Kidney epithelial cell (primary cell): ENCODE measurements at places on chromosomes 11 and 22. TPM values are rescaled to one million over a fixed set of nuclear protein-coding genes. Genes with fewer than 3 reads are reported as not detected.

DNA sequence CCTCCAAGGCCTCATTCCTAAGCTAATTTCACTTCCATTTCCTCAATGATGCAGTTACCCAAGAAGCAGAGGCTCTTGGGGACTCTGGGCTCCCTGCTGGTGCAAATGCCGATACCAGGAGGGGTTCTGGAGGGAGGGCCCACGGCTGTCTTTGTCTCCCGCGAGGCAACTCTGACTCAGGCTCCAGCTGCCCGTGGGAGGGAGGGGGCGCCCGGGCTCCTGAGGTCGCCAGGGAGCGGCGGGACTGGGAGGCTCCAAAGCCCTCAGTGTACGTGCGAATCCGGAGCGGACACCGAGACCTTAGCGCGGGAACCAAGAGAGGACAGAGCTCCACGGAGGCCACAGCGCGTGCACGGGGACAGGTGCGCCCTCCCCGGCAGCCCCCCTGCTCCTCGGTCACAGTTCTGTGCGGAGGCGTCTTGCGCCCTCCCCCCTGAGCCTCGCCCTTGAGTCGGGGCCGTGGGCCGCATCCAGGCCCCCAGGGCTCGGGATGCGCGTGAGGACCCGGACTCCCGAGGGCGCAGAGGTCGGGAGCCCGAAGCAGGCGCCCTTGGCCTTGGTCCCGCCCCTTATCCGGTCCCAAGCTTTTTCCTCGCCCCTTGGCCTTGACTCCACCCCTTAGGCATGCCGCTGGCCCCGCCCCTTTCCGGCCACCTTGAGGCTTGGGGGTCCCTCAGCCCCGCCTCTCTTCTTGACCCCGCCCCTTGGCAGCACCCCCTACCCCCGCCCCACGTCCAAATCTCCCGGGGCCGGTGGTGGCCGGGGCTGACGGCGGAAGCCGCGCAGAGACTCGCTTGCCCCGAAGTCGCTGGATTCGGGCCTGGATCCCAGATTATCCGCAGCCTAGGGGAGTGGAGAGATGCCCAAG is 4.7 kb upstream of the SHISA8 start:
- DNase-seq, result no peak

GRCh38 chr11:45751430-45751829 is 53.5 kb upstream of the SLC35C1 start:
- DNase-seq, result no peak

DNA sequence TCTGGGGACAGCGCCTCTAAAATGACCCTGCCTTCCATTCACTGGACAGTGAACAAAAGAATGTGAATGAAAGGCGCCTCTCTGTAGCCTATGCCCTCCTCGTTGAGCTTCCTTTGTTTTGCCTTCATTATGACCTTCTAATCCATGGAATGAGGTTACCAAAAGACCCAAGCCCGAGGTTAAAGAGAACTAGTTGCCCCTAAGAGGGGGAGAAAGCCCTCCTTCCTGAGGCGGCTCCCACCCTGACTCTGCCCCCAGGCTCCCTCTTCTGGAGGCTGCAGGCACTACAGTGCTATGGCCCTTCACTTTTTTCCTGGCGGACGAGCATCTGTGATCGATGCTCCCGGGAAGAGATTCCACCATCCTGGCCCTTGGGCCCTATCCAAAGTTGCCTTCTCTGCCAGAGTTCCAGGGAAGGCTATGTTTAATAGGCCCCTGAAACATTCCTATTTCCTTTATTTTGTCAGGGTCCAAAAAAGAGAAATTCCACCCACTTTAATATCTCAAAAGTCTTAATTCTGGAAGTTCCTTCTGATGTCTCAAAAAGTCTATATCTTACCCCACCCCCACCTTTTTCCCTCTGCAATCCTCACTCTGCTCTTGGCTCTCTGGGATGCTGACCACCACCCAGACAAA is 147.3 kb downstream of the FEZ1 start:
- no peak for DNase-seq

DNA sequence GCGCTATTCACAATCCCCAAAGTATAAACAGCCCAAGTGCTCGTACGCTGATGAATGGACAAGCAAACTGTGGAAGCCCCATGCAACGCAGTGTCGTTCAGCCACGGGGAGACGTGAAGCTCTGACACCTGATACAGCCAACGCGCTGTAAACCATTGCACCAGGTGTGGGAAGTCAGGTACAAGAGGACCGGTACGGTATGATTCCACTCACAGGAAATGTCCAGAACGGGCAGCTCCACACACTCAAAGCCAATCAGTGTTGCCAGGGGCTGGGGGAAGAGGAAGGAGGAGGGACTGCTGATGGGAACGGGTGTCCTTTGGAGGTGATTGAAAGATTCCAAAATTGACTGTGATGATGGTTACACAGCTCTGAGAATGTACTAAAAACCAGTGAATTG is 64.5 kb downstream of the BRD1 start:
- no peak for DNase-seq

- DNase-seq, result no peak
Measured at GRCh38 chr11:44171518-44171917, 76.0 kb downstream of the EXT2 start.

Gene KLHL22
- 18.6 and 28.2 TPM in 2 replicates for total RNA-seq

Gene C22orf31
- not detected in 2 replicates for total RNA-seq

GRCh38 chr11:44645827-44646226 is 80.4 kb downstream of the CD82 start:
- DNase-seq, result no peak

GRCh38 chr11:78603792-78604191 is 29.1 kb upstream of the NARS2 start:
- DNase-seq, result no peak

- DNase-seq, result no peak
Measured at GRCh38 chr11:32704261-32704660, 90.2 kb downstream of the CCDC73 start.

DNA sequence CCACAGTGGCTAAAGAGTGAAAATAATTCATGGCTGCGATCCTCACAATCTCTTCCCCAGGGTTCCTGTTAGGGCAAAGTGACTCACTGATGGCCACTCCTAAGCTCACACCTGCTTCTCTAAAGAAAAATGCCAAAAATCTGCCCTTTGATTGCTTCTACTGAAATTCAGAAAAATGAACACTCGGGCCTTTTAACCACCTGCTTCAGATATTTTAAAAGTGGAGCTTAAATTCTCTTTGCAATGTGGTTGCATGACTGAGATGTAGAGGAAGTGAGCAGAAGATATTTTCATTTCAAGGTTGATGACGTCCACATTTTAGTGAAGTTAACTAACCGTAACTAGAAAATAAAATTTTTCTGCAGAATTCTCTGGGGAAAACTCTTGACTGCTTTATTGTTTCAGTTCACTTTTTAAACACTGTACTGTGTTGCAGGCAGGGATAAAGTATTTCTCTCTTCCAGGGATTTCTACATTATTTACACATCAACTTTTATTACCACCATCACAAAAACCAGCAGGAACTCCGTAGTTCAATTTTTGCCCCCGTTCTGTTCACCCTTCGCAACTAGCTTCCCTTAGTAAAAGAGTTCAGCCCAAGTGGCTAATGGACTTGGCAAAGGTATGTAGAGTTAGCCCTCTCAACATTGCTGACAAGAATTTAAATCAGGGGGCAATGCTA is 8.5 kb downstream of the RAB30 start:
- no peak for DNase-seq

Gene WT1
- 8.5 and 12.3 TPM in 2 replicates for total RNA-seq
